Stimulated activated CD8-positive, alpha-beta memory T cell treated with anti-CD3 and anti-CD28 coated beads, Interleukin-4, amount 100 ng/mL, for 48 hours (primary cell): ENCODE measurements at places on chromosomes 4 and X.

GRCh38 chrX:34891391-34891790 lies 51.2 kb upstream of the FAM47B start:
- no peak for DNase-seq

DNA sequence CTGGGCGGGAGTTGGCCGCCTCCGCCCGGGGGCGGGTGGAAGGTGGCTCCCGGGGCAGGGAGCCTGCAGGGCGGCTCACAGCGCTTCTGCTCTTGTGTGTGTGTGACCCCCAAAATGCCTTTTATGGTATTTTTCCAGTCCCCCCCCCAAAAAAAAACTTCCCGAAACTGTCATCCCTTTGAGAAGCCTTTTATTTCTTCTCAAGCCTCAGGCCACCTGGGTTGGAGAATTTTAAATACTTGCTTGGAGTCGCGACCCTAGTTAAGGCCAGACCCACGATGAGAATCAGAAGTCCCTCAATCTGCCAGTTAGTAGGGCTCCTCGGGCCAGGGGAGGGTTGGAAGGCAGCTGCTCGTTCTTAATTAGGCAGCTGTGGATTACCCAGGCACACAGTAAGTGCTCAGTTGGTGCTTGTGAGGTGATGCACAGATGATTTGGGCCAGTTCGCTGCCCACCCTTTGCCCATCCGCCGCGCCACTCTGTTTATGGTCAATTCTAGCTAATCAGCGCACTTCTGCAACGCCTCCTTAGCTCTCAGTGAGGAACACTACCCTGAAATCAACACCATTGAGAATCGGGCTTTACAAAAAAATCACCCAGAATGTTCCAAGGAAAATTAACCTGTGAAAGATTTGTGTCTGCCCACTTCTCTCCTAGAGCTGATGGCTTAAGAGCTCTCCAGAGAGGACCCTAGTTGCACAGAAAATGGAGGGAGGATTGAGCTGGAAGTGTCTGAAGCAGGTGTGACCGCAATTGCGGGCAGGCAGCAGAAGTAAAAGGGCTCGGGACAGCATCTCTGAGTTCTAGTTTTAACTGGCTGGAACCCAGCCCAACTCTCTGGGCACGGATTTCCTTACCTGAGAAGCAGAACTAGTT lies 648 bp upstream of the SCD5 start:
- DNase-seq: peak; percentile 35

GRCh38 chr4:153603258-153603657 lies 80.8 kb upstream of the TLR2 start:
- DNase-seq: peak; percentile 55

- DNase-seq: no peak
Observed at GRCh38 chrX:153926552-153926857, 441 bp upstream of the ARHGAP4 start.

GRCh38 chr4:7705593-7705992 lies 234.1 kb downstream of the AFAP1 start:
- no peak for DNase-seq

DNA sequence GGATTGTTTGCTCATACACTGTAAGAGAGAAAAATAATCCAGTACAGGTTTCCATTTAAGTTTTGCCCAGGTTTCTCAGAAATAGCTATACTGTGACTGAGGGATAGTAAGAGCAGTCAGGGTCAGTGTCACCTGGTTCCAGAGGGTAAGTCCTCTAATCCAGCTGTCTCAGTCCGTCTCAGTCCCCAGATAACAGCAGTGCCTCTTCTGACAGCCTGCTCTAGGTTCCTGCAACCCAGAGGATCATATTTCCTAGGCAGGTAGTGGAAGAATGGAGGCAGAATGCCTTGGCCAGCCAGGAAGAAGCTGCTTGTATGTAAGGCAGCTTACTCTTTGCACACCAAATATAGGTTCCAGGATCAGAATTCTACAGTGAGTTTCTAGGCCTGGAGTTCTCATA lies 22.6 kb upstream of the GNRHR start:
- no peak for DNase-seq

- no peak for DNase-seq
Observed at GRCh38 chrX:42803320-42803719, 25.4 kb upstream of the PPP1R2C start.

- no peak for DNase-seq
Observed at GRCh38 chrX:143634663-143635455, 1.0 kb downstream of the SLITRK4 start.

- no peak for DNase-seq
Observed at GRCh38 chr4:7167706-7168105, 24.6 kb upstream of the SORCS2 start.

- DNase-seq: no peak
Observed at GRCh38 chrX:68985135-68985755, 156.4 kb downstream of the EFNB1 start.

GRCh38 chr4:119310826-119311225 lies 11.1 kb downstream of the FABP2 start:
- no peak for DNase-seq
